ENCODE measurements at places on chromosomes 4 and X.
A peak's percentile ranks its signal among the peaks of the same experiment; 100 is the strongest.

DNA sequence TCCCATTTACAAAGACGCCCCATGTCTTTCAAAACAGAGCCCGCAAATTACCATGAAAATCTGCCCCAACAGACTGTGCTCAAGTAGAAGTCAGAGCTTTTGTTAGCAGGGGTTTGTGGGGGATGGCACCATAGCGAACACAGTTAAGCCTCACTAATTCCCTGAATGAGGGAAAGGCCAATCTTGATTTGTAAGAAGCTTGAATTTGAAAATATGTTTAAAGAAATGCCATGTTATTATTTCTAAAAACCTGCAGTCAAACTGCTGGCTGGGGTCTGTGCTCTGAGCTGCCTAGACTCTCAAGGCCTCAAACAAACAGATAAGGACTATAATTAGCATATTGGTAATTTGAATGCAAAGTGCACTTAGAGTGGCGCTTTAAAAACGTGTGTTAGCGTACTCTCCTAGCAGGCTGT, 9.4 kb upstream of the PAK3 start:
- no peak for DNase-seq

DNA sequence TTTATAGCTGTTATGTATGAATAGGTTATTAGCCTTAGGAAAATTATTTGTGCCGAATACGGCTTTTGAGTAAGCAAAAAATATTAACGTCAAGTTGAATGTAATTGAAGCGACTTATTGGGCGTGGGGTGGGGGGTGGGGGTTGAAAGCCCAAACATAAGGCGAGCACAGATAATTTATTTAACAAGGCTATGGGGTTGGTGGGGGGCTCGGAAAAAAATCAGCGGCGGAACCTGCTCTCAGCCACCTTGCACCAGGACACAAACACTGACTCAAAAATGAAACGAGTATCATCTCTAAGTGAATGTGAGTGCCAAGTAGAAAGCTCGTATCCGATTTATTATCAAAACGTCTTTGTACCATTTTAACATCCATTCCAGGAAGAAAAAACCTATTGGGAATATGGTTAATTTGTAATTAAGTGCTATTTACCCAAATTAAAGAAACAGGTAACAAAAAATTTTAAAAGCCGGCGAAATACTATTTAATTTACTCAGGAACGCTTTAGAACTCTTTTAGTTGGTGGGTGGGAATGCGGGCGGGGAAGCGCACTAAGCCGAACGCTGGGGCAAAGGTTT, 902 bp upstream of the LARP1B start:
- DNase-seq, result no peak

DNA sequence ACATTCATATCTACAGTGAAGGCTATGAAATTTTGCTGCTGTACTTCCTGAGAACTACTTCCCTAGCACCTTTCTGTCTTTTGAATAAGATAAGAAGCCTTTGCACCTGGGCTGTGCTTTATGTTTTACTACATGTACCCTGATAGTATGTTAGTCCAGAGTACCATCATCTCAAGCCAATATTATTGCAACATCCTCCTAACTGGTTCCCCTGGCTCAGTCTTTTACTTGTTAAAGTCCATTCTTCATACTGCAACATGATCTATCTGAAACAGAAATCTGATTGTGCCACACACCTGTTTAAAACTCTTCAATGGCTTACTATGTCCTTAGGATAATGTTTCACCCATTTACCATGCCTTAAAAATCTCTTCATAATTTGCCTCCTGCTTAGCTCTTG, 102.3 kb downstream of the AGTR2 start:
- no peak for DNase-seq

DNA sequence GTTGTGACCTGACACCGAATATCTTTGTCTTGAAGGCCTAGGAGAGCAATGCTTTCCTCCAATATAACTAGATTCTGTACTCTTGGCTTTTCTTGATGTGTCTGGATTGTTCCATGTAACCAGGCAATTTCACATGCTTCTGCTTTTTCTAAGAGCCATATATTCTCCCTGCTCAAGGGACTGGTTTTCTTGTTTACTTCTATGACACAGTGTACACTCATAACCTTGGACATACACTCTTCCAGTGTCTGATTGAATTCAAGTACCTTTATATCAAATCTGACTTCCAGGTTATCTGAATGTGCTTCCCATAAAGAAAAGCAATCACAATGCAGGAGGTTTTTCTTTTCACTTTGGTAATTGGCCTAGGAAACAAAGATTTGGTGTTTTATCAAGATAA, 17.4 kb upstream of the EIF4E start:
- DNase-seq, result no peak

- DNase-seq, result no peak
Observed at GRCh38 chr4:169014586-169014985, 4.5 kb upstream of the CBR4 start.

DNA sequence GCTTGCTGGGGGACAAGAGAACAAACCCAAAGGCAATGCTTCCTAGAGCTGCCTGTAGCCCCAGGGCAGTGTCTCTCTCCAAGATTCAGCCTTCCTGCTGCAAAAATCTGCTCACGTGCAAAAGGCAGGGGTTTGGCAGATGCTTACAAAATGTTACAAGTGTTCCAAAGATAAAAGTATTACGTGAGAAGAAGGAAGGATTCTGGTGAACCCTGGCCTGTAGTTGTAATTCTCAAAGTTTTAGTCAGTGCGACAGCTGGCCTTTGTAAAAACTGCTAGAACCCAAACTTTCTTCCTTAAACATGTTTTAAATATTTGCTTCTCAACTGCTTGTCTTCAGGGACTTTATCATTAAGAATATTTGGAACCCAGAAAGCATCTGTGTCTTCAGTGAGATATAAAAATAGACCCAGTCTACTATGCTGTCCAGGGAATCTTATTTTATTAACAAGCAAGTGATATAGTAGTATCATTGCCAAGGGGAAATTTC, 232.3 kb downstream of the FRMPD4 start:
- DNase-seq, result no peak

- no peak for DNase-seq
Observed at GRCh38 chrX:63922221-63922620, 137.2 kb upstream of the ARHGEF9 start.

DNA sequence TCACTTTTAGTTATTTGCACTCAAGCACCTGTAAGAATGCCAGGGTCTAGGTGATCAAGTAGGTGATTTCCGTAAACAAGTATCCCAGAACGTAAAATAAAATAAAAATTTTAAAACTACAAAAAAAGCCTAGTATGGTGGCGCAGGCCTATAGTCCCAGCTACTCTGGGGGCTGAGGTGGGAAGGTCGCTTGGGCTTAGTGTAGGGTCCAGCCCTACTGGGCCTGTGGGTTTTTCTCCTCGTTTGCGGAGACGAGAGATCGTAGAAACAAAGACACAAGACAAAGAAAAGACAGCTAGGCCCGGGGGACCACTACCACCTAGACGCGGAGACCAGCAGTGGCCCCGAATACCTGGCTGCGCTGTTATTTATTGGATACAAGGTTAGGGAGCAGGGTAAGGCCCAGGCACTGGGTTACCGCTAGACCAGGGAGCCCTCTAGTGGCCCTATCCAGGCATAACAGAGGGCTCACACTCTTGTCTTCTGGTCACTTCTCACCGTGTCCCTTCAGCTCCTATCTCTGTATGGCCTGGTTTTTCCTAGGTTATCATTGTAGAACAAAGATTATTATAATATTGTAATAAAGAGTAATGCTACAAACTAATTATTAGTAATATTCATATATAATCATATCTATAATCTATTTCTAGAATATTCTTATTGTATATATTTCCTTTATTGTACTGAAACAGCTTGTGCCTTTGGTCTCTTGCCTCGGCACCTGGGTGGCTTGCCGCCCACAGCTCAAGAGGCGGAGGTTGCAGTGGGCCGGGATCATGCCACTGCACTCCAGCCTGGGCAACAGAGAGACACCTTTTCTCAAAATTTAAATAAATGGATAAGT, 38.4 kb downstream of the SAGE1 start:
- peak; percentile 9 for DNase-seq

- DNase-seq, result no peak
Observed at GRCh38 chrX:17984415-17984814, 123.3 kb upstream of the RAI2 start.

DNA sequence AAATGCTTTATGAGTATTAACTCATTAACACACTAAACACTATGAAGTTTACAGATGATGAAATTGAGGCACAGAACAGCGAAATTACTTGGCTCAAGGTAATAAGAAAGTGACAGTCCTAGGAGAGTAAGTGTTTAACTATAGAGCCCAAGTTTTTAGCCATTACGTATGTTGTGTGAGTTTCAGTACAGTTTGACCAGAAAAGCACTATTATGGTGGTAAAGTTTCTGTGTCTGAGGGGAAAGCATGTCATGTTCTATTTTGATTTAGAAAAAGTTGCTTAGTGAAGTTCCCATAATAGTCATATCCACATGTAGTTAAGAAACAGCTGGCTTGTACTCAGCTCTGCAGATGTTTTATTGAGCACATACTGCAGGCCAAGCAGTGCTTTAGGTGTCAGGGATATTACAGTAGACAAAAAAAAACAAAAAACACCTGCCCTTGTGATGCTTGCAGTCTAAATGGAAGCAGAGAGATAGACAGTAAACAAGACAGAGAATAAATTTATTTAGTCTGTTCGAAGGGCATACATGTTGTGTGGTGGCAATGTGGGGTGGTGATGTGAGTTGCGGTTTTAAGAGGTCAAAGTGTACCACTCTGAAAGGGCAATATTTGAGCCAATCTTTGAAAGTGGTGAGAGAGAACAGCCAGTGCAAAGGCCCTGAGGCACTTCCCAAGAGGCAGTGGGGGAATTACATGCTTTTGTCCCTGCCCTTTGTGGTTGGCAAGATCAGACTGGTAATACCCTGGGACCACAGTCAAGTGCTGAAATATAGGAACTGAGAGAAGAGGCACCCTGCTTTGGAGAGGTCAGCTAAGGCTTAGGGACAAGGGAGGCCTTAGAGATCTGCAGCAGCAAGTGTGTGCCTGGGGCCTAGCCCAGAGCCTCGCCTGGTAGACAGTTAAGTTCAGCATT, 6.2 kb downstream of the TMEM131L start:
- DNase-seq, result no peak

DNA sequence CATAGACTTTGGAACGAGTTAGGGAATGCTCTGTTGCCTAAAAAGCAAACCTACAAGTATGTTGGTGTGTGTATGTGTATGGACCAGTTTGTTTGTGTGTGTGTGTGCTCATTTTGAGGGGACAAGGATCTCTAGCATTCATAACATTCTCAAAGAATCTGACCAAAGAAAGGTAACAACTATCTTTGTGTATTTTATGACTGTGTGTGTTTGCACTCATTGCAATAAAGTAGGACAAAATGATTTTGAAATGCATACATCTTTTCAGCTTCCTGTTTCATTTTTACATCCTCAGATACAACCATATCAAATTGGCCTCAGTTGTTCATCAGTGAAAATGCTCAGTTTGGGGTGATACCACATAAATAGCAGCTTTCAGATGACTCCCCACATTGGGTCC, 8.3 kb upstream of the XK start:
- no peak for DNase-seq

GRCh38 chrX:102154900-102155805, 624 bp downstream of the BEX5 start:
- no peak for DNase-seq

DNA sequence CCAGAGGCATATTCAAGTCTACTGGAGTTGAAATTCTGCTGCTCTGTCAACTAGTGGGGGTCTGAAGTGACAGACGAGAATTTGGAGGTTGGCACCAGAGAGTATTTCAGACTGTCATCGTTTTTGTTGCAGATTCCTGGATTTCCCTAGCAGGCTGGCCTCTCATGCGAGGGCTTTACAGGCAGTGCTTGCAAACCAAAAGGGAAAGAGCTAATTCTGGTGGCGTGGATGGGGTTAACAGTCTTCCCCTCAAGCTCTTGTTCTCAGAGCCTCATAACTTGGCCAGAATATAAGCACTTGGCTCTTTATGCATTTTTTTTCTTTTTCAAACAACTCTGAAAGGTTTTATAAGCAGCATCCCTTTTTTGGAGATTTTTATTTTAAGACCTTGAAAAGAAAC, at the start of gene SPARCL1:
Gene SPARCL1 (minus strand): TSS at position 190 of the 400 bp plus-strand sequence. CDS start 29,802 bp downstream, outside the sequence.
- no peak for DNase-seq

GRCh38 chr4:146932116-146932515, 13.5 kb downstream of the TTC29 start:
- DNase-seq, result no peak

DNA sequence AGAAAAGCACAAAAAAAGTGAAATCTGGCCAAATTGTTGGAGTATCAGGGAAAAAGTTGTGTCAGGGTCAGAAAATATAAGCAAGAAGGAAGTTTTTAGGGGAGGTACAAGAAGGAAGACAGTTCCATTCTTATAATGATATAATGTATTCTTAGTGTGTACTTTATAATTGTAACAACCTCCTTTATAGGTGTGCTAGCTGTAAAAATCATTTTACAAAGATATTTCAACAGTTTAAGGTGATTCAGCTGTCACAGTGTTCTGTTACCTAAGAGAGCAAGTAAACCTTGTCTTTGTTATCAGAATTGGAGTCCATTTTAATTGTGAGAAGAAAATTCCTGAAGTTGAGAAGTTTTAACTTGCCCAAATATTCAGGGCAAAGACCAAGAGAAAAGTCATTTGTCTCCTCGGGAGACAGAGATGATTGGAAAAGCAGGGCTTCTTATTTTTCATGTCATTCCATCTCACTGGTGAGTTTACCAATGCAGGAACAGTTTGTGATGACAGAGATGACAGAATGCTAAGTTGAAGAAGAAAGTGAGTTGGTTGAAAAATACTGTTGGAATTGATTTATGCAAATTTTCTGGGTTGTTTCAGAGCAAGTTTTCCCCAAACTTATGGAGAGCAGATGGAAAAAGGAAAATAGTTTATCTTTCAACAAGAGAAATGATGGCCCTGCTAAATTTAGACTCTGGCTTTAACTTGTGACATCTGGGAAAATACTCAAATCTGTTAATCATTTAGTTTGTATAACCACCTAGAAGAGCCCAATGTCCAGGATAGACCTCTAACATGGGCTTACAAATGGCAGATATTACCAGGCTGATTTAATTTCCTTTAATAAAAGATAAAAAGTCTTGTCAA, 14.8 kb downstream of the INTS6L start:
- DNase-seq, result no peak

GRCh38 chr4:151993521-151993920, 232.7 kb upstream of the GATB start:
- DNase-seq, result no peak

- DNase-seq, result no peak
Observed at GRCh38 chr4:176436293-176436973, 116.7 kb downstream of the SPCS3 start.

DNA sequence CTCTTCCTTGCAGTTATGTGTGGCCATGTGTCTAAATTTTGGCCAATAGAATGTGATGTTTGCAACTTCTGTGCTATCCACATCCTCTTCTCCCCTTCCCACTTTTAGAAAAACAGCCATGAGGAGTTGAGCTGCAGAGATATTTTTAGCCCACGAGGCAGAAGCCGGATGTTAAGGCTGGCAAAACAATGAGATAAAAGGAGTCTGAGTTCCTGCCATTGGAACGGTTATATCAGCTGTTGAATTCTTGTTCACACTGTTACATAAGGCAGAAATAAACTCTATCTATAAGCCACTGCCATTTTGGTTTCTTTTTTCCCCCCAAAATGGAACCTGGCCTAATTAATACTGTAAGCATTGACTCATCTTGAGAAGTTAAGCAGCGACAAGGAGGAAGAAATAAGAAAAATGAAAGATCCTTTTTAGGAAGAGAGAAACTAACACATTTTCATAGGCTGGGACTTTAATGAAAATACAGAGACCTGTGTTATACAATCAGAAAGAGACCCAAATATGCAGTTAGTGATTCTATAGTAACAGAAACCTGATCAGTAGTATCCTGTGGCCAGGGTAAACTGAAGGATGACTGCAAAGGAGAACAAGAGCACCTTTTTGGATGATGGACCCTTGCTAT, 200.5 kb downstream of the INPP4B start:
- DNase-seq, result no peak

GRCh38 chr4:173998471-173999144, 284.9 kb downstream of the FBXO8 start:
- DNase-seq, result no peak
